Stimulated activated CD4-positive, alpha-beta T cell treated with anti-CD3 and anti-CD28 coated beads, Interleukin-1b, Interleukin-23, amount 100 ng/mL, for 4 hours (primary cell): ENCODE measurements at places on chromosomes 1 and 21.

GRCh38 chr21:21034036-21034435 lies 35.8 kb downstream of the NCAM2 start:
- DNase-seq, result no peak

- DNase-seq, result no peak
These were observed 7.6 kb upstream of the MX1 start for GRCh38 chr21:41418393-41418792.

- DNase-seq, result no peak
These were observed 281.3 kb downstream of the VAV3 start for GRCh38 chr1:107683683-107684082.

- DNase-seq, result no peak
These were observed at the start of gene NPR1 for GRCh38 chr1:153678519-153679336. Gene NPR1 (plus strand): TSS chr1:153678688. CDS start chr1:153679109, 421 bp downstream.

- no peak for DNase-seq
These were observed 251.4 kb downstream of the FMN2 start for GRCh38 chr1:240343045-240343444.

DNA sequence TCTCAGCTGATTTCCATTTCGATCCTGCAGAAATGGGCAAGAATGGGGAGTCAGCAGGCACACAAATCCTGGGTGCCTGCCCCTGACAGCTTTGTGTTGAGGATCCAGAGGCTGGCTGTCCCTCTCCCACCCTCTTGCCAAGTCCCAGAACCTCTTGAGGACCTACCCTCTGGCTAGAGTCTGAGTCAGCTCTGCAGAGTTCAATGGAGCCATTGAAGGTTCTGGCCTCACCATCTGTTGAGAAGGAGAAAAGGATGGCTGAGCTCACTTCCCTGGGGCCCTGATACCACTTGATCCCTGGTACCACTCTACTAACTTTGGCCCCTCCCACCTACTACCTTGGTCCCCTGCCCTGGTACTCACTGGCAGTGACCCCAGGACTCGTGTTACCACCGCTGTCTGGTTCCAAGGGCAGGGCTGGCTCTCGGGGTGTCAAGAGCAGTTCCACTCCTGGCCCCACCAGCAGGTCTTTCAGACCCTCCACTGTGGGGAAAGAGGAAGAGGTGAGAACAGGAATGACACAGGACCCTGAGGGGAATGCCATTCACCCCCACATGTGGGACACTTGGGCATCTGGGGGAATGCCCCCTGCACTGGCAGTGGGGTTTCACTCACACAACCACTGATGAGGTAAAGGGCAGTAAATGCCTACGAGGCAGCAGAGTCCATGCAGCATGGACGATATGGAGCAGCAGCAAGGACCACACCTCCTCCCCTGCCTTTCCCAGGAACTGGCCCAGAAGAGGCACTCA lies 10.5 kb downstream of the RXFP4 start:
- no peak for DNase-seq
